Colonic mucosa (tissue), 4 donors: ENCODE measurements at places on chromosomes 7 and 10. TPM values are rescaled to one million over a fixed set of nuclear protein-coding genes. Genes with fewer than 3 reads are reported as not detected.

The MACC1 gene
- total RNA-seq: 9.5 TPM

The ATOH7 gene
- 0.17 TPM for total RNA-seq

The C10orf53 gene
- not detected for total RNA-seq

The AGAP6 gene
- total RNA-seq: 4.9 TPM

The EEF1AKMT2 gene
- total RNA-seq: 16.5 TPM
